ENCODE measurements at places on chromosomes 5 and 9.

DNA sequence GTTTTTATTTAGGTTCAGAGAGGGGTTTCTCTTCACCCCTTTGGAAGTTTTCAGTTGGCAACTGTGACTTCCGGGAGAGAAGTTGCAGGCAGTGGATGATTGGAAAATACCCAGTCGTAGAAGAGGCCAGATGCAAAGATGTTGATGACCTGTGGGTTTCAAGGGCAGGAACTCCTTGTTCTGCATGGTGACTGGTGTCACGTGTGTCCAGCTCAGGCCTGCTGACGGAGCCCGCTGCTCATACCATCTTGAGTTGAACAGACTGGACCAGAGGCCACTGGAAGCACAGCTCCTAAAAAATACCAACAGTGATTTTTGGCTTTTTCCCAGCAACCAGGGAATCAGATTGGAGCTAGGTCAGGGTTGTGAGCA is 243.9 kb upstream of the KLF4 start:
- H3K4me3 ChIP-seq = no peak overlapping the region
- H3K27ac ChIP-seq = peak overlapping the region; percentile 44
- H3K27me3 ChIP-seq = no peaks in the 10 kb centered on the region
- H3K4me1 ChIP-seq = peaks cover 22% of the 10 kb centered on the region
- peak; percentile 44 for DNase-seq
- no peaks in the 10 kb centered on the region for H3K36me3 ChIP-seq

DNA sequence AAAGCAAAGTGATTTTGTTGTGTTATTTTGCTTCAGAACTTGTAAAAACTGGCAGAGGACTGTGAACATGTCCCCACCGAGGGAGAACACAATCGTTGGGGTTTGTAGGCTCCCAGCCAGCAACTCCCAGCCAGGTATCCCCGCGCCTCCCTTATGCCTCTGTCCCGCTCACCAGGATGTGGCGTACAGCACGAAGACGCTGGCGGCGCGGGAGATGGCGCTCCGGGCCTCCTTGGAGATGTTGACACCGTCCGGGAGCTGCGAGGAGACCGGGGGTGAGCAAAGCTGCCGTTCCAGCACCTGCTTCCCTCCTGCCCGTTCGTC is 630 bp downstream of the POLE3 start:
- H3K36me3 ChIP-seq = no peaks in the 10 kb centered on the region
- peak overlapping the region; percentile 53 for H3K4me3 ChIP-seq
- peaks cover 23% of the 10 kb centered on the region for H3K4me1 ChIP-seq
- no peak for DNase-seq
- H3K27ac ChIP-seq = peak overlapping the region; percentile 93

- DNase-seq = peak; percentile 13
- no peaks in the 10 kb centered on the region for H3K36me3 ChIP-seq
- peaks cover 17% of the 10 kb centered on the region for H3K4me1 ChIP-seq
- H3K4me3 ChIP-seq = no peak overlapping the region
- H3K27ac ChIP-seq = no peak overlapping the region
- H3K27me3 ChIP-seq = no peaks in the 10 kb centered on the region
These were observed 161.2 kb upstream of the PTGER4 start for GRCh38 chr5:40518485-40518917.

- H3K4me1 ChIP-seq = peaks cover 91% of the 10 kb centered on the region
- H3K27me3 ChIP-seq = no peaks in the 10 kb centered on the region
- no peaks in the 10 kb centered on the region for H3K36me3 ChIP-seq
- no peak for DNase-seq
These were observed 59.4 kb downstream of the DAP start for GRCh38 chr5:10701567-10702039.

GRCh38 chr9:130128251-130128650 is 44.0 kb upstream of the NCS1 start:
- H3K4me3 ChIP-seq = no peak overlapping the region
- no peaks in the 10 kb centered on the region for H3K27me3 ChIP-seq
- H3K27ac ChIP-seq = no peak overlapping the region
- no peak for DNase-seq
- no peaks in the 10 kb centered on the region for H3K4me1 ChIP-seq
- H3K36me3 ChIP-seq = peaks cover 4% of the 10 kb centered on the region

GRCh38 chr5:72602696-72603685 is 95.8 kb upstream of the ZNF366 start:
- DNase-seq = no peak
- no peaks in the 10 kb centered on the region for H3K36me3 ChIP-seq
- H3K4me1 ChIP-seq = peaks cover under 1% of the 10 kb centered on the region
- no peaks in the 10 kb centered on the region for H3K27me3 ChIP-seq

Data from body of pancreas (tissue), 4 donors.